ENCODE measurements at places on chromosomes 7 and 10.
A peak's percentile ranks its signal among the peaks of the same experiment; 100 is the strongest.

GRCh38 chr10:6755781-6756460, 175.8 kb upstream of the PRKCQ start:
- no peak for DNase-seq

- peak; percentile 51 for DNase-seq
Observed at GRCh38 chr10:110613341-110613995, 30.7 kb upstream of the RBM20 start.

DNA sequence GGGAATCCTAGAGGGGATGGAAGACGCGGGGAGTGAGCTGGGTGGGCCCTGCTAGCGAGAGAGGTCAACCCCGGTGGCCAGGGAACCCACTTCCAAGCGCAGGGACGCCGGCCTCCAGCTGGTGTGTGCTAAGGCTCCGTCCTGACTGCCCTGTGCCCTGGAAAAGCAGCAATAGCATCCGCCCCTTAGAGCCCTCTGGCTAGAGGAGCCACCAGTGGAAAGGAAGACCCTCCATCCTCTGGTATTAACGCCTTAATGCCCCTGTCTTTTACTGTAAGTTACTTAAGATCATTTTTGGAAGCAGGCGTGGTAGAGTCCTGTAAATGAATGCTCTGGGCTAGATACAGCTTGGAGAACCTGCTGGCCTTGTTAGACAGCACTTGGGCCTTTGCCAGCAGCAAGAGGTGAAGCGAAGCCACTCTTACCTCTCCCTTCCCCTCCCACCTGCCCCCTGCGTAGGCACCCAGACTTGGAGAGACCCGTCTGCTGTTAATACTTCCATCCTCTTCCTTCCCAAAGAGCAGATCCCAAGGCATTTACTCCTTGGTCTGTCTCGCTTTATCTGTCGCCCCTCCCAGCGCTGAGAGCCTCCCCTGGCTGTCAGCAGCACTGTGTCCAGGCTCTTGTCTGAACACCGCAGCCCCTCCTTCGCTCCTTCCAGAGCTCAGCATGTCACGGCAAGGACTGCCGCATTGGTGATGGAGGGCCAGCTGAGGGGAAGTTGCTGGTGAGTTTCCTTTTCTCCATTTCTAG, 4.6 kb downstream of the REPIN1 start:
- DNase-seq: no peak

GRCh38 chr10:62727934-62728333, 76.6 kb upstream of the ADO start:
- DNase-seq: peak; percentile 59

DNA sequence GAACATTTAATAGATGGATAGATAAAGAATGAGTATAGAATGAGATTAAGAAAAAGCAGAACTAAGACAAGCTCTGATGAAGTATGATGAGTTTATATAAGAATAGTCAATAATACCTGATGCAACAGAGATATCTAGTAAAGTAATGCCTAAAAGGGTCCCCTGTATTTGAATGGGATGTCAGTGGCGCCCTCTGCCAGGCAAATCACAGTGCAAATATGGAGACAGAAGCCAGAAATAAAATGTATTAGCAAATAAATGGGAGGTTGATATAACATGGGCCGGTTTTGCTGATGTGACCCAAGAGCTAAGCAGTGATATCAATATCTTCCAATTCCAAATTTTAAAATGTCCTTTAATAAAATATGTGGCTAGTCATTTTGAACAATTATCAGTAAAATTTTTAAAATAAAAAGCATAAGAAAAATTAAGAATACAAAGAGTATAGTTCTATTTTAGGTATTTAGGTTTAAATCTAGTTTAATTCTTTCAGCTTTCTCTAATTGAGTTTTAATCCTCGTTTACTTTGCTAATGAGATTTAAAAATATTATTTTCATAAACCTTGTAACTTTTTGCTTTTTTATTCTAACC, 62.6 kb downstream of the ADK start:
- DNase-seq: no peak

DNA sequence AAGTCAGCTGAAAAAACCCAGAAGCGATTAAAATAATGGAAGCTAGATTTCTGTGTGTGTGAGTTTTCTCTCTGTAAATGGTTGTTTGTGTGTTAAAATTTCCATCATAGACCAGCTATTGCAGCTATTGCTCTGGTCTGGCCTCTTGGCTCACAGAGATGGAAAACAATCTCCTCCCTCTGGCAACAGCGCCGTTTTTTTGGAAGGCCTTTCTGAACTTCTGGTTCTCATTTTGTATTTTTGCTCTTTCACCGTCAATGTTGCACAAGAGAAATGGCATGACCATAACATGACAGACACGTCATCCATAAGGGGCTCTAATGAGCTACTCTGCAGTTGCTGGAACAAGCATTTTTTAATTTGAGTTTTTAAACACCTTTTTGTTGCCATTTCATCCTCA, 91.0 kb downstream of the CUBN start:
- no peak for DNase-seq

GRCh38 chr7:963236-964078, 9.0 kb upstream of the ADAP1 start:
- DNase-seq: no peak

DNA sequence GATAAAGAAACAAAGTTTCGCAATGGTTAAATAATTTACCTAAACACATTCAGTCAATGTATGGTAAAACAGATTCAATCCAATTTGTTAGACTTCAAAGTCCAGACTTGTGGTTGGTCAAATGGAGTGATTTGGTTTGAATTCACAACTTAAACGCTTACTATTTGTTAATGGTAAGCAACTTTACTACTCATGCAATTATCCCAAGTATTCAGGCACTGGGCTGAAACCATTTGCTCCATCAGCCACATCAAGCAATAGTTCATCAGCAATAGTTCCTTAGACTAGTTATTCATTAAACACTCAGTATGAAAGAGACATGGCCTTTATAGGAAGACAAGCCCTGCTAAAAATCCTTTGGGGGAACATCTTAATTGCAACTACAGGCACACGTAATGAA, 253.0 kb downstream of the AGMO start:
- DNase-seq: no peak

- DNase-seq: peak; percentile 95
Observed at GRCh38 chr10:30027057-30028005, 32.1 kb downstream of the JCAD start.

DNA sequence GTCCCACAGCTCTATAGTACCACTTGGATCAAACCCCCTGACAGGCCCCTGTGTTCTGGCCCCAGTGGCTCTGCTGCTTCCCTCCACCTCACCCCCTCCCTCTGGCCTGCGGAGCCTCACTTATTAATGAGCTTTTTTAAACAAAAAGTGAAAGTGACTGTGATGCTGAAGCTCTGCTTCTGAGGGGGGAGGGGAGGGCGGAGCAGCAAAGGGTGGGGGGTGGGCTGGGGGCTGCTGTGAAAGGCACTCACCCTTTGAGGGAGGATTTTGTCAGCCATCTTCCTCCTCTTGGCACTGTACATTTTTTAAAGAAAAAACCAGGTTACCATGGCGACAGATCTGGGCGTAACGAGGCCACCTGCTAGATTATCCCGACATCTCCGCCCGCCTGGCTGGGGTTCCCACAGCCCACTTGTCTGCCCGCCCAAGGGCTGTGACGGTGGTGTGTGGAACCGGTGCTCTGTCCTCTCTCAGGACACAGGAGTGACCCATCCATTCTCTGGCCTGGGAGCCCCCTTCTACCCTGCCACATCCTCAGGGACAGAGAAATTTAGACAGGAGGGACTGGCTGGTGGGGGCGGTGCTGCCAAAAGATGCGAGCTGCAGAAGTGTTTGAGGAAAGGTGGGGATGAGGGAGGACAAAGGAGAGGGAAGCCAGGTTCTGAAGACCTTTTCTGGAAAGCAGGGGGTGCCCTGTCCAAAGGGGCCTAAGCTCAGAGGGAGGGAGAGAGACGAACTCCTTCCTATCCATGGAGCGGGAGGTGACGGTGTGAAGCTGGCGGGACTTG, 4.9 kb downstream of the SMARCD3 start:
- DNase-seq: peak; percentile 33

GRCh38 chr7:107046491-107047259, 2.2 kb downstream of the PRKAR2B start:
- no peak for DNase-seq

GRCh38 chr7:108351729-108352131, 104.5 kb downstream of the NRCAM start:
- no peak for DNase-seq

GRCh38 chr7:105792488-105793370, 83.7 kb downstream of the ATXN7L1 start:
- no peak for DNase-seq

DNA sequence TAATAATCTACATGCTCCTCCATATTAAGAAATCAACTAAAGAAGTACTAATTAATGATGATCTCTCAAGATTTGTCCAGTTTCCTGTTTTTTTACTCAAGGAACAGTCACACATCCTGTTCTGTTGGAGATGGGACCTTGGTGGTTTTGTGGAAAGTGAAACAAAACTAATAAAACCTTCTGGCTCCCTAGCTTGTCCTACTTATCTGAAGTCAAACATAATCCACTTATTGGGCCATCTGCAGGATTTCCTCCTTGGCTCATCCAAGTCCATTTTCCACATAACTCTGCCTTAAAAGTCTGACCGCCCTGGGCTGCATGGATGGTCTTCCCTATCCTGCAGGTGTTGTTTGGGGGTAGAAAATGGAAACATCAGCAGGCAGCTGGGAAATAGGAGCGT, 39.4 kb upstream of the TARP start:
- DNase-seq: no peak

GRCh38 chr7:85457911-85458310, 271.1 kb upstream of the SEMA3D start:
- no peak for DNase-seq

DNA sequence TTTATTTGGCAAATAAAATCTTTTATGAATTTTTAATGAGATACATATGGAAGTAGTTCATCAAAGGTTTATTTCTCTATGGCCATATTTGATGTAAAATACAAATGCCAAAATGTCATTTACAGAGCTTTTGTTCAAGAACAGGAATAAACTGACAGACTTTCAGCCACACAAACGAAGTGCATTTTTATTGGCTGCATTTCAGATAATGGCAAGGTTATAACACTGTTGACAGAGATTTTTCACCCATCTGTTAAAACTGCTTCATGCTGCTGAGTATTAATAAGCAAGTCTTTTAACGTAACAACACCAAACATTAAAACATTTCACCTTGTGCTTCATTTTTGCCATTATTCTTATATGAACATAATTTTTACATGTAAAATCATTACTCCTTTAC, 254.4 kb downstream of the ANKRD7 start:
- no peak for DNase-seq

- DNase-seq: no peak
Observed at GRCh38 chr7:78780560-78780959, 672.9 kb downstream of the MAGI2 start.

DNA sequence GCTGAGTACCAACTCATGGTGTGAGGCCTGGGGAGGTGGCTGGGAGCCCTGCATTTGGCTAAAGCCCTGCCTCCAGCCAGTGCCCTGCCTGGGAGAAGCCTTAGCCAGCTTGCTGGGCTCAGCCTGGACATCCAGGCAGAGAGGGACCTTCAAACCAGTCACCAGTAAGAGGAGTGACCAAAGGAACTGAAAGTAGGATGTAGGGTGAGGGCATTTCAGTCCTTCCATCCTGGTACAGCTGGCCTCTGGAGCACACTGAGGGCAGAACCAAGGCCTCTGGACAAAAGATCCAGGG, 124.8 kb downstream of the ADCY1 start:
- no peak for DNase-seq

Data from activated CD4-positive, alpha-beta T cell treated with anti-CD3 and anti-CD28 coated beads, Interleukin-2, amount 50 U/mL, for 16 hours (primary cell).